Esophagus (tissue), 2 donors: ENCODE measurements at places on chromosomes 13 and 19. TPM values are rescaled to one million over a fixed set of nuclear protein-coding genes. Genes with fewer than 3 reads are reported as not detected.

The CCL25 gene
- not detected for polyA plus RNA-seq

The CGB8 gene
- not detected for polyA plus RNA-seq

The OR7G3 gene
- polyA plus RNA-seq: not detected

The DCLK1 gene
- polyA plus RNA-seq: 0.47 TPM

The FFAR1 gene
- not detected for polyA plus RNA-seq

The OR7C2 gene
- not detected for polyA plus RNA-seq

The NLRP11 gene
- polyA plus RNA-seq: not detected

The CDC42EP5 gene
- polyA plus RNA-seq: 7.0 TPM

The MAU2 gene
- 35.6 TPM for polyA plus RNA-seq

The S1PR4 gene
- polyA plus RNA-seq: 2.4 TPM

The CEACAM6 gene
- polyA plus RNA-seq: 141 TPM

The PDX1 gene
- not detected for polyA plus RNA-seq

The SLITRK6 gene
- 2.0 TPM for polyA plus RNA-seq

The CKM gene
- polyA plus RNA-seq: 0.14 TPM

The CHAMP1 gene
- 4.4 TPM for polyA plus RNA-seq

The SULT2A1 gene
- polyA plus RNA-seq: not detected

The DNAJC15 gene
- 8.6 TPM for polyA plus RNA-seq

The ZNF99 gene
- not detected for polyA plus RNA-seq

The ITGBL1 gene
- 1.0 TPM for polyA plus RNA-seq
